ENCODE measurements at places on chromosomes 4 and X.

DNA sequence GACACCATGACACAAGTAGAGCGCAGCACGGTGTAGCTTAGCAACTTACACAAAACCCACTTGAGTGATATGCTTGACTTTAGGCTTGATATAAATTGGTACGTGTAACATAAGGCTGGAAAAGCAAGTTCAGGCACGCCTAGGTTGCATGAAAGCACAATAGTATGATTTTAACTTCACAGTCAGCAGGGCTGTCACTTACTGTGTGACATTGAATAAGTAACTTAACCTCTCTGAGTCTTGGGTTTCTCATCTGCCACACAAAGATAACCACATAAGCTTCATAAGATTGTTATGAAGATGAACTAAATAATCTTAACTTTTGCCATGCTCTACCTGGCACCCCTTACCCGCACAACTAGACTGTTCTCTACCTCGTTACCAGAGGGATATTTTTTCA, 9.5 kb downstream of the SRD5A3 start:
- DNase-seq: no peak

GRCh38 chrX:7139202-7140081, 8.1 kb upstream of the STS start:
- DNase-seq: no peak

- DNase-seq: no peak
Observed at GRCh38 chr4:124053872-124054538, 657.4 kb downstream of the SPRY1 start.

GRCh38 chrX:97234471-97235081, 350.9 kb downstream of the RPA4 start:
- no peak for DNase-seq

DNA sequence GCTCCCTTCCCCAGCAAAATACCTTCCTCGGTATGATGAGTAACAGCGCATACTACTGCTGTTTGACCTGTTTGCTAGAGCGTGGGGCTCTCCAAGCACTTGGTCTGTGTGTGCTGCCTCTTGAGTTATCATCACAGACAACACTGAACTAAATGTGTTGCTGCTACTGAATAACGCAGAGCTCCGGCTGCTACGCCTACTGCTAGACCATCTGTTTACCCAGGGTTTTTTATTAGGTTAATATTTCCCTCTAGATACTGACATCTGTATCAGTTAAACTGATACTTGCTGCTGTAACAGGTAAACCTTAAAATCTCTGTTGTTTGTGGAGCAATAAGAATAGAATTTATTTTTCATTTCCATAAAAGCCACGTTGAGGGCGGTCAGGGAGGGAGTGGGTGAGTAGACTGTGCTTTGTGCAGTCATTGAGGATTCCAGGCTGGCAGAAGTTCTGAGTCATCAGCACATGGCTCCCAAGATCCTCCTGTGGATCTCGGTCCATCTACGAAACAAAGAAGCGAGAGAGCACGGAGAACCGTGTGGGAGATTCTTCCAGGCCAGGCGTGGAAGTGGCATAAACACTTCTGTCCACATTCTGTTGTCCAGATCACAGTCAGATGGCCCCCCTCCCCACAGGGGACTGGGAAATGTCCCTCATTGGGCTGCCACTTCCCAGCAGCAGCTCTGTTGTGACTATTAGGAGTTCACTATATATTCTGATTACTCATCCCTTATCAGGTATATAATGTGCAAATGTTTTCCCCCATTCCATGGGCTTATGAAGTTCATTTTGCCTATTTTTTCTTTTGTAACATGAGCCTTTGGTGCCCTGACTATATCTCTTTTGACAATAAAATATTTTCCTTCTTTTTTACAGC, 14.1 kb downstream of the GRK4 start:
- no peak for DNase-seq

DNA sequence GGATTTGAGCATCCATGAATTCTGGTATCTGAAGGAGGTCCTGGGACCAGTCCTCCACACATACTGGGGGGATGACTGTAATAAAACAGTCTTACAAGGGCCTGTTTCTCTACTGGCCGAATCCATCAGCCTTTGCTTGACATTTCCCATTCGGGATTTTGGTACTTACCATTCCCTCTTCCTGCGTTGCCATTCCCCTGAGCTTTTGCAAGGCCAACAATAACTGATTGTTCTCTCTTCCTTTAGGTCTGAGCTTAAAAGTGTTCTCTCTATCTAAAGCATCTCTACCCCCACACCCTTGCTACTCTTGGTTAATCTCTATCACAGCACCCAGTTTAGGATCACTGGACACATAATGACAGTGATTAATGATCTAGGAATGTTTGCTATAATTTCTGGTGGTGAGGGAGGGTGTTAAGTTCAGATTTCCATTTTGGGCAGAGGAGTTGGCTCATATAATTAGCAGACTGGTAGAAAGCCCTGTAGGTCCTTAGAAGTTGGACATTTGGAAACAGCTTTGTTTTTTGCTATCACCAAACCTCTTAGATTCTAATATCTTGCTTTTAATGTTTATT, 29.4 kb downstream of the TMA16 start:
- no peak for DNase-seq

- DNase-seq: no peak
Observed at GRCh38 chr4:145213245-145213644, 32.9 kb upstream of the OTUD4 start.

- DNase-seq: no peak
Observed at GRCh38 chr4:26255989-26256388, 64.8 kb upstream of the RBPJ start.

DNA sequence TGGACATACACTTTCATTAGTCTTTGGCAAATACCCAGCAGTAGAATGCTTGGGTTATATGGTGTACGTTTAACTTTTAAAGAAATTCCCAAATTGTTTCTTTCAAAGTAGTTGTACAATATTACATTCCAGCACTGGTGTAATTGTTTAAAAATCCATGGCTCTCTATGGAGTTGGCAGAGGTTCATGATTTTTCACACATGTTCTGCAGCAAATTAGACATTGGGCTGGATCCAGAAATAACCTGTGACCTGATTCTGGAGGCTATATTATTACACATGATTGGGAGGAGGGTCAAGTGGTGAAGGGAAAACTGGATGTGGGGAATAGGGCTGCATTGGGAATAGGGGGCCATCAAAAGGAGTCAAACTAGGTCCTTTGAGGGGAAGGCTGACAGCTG, 41.9 kb downstream of the MAMLD1 start:
- DNase-seq: no peak

GRCh38 chr4:53861856-53862610, 202.4 kb downstream of the CHIC2 start:
- no peak for DNase-seq

DNA sequence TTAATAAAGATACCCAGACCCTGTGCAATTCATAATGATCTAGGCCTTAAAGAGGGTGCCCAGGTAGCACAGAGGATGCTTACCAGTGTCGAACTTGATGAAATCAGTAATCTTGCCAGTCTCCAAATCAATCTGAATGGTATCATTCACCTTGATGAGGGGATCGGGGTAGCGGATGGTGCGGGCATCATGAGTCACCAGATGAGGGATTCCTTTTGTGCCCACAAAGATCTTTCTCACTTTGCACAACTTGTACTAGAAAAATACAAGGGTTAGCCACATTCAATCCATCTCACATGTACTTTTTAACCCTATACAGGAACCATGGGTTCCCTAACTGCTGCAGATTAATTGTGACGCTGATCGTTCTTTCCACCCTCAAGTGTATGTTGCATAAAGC, 3.3 kb downstream of the RPS4X start:
- DNase-seq: no peak

- no peak for DNase-seq
Observed at GRCh38 chr4:21592970-21593670, 355.5 kb downstream of the KCNIP4 start.

DNA sequence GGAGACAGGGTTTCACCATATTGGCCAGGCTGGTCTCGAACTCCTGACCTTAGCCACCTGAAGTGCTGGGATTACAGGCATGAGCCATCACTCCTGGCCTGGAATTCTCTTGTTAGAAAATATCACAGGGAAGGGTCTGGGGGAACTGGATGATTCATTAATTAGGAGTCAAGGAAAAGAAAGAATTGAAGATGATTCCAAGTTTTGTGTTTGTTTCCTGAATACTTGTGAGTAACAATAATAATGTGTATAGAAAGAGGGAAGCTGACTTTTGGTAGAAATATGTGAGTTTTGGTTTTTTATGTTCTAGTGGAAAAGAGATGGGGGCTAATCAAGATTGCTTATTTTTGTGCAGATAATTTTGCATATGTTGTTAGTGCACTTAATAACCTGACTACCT, 77.3 kb upstream of the CLNK start:
- no peak for DNase-seq

DNA sequence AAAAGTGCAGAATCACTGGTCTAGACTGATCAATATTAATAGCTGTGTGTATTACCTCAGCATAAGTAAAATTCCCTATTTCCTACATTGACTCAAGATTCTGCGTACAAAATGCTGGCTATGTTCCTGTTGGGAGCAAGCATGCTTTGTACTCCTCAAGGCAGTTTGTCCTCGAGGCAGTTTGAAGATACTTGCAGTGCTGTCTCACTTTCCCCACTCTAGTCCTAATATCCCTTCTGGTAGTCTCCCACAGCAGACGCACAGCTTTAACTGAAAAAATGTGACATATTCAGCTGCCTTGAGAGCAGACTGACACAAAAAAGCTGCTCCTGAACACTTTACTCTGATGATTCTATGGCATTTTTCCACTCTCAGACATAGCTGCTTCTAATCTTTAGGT, 12.9 kb upstream of the MAGEA10 start:
- no peak for DNase-seq

GRCh38 chr4:124262211-124263179, 450.0 kb downstream of the ANKRD50 start:
- DNase-seq: peak; percentile 71

GRCh38 chrX:150935467-150935866, 37.0 kb upstream of the CD99L2 start:
- peak; percentile 55 for DNase-seq

- no peak for DNase-seq
Observed at GRCh38 chrX:79130857-79131256, 13.6 kb upstream of the GPR174 start.

DNA sequence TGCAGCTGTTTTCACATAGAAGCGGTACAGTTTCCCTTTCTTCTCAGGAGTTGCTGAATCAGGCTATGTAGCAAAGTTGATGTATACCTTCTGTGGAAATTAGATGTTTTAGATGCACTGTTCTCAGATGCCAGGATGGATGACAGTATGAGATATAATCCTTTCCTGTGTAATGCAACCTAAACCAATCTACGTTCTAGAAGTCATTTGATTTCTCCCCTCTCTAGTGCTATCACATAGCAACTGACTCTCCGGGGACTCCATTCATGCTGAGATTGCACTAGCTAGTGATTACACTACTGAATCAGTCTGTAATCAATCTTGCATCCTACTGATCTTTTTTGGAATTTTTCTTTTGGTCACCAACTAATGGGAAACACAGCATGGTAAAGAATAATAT, 1881.7 kb downstream of the PCDH7 start:
- DNase-seq: no peak

DNA sequence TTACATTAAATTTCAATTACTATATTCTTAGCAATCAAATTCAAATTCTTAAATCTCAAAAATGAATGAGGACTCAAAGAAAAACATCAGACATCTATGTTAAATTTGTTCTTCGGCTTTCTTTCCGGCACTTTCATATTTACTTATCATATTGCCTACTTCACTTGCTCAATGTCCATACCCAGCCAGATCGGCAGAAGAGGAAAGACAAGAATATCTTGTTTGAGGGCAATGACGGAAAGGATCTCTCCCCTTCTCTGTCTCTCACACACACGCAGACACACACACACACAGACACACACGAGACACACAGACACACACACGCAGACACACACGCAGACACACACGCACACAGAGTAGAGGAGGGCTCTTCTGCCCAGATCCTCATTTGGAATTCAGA, 13.2 kb upstream of the IRF2 start:
- no peak for DNase-seq

- no peak for DNase-seq
Observed at GRCh38 chr4:35167385-35167784, 1076.9 kb downstream of the ARAP2 start.

DNA sequence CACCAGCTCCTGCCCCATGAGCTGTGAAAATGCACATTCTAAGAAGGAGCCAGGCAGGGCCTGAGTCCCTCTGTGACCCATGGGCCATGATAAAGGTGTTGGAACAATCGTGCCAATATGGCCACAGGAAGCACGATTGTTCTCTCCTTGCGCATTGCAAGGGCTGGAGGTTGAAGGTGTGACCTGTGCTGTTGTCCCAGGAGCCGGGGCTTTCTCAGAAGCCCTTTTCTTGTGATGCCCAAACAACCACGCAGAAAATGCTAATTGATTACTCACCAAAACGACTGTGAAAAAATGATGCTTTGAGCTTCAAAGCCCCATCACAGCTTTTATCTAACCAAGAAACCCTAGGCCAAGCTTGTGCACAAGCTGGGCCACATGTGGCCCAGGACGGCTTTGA, 33.8 kb downstream of the USP11 start:
- no peak for DNase-seq

DNA sequence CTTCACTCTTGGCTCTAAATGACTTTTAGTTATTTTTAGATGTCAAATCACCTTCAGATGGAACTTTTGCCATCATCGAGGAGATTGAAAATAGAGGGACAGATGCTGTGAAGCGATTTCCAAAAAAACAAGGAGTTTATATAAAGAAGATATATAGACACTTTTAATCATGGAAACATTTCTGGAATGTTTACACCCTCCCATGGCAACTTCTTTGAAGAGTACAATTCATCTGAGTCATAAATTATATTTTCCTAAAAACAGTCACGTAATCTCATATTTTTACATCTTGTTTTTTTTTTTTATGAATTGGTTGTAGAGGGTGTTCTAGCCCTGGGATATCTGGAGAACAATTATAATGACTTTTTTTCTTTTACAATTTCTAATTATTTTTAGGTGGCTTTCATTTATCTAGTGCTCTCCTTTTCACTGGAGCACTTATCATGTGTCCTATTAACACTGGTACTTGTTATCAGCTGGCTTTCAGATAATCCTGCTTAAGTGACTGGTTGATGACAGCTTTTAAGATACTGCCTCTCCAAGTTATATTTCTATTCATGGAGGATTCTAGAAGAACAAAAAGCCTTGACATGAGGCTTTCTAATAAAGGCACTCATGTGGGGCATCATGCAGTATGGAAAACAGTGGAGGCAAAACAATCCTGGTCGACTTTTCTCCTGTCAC, 24.9 kb downstream of the PCDH7 start:
- DNase-seq: no peak

- DNase-seq: no peak
Observed at GRCh38 chr4:38164346-38164745, 204.1 kb downstream of the PTTG2 start.

- no peak for DNase-seq
Observed at GRCh38 chrX:82141942-82142341, 940.0 kb downstream of the SH3BGRL start.

DNA sequence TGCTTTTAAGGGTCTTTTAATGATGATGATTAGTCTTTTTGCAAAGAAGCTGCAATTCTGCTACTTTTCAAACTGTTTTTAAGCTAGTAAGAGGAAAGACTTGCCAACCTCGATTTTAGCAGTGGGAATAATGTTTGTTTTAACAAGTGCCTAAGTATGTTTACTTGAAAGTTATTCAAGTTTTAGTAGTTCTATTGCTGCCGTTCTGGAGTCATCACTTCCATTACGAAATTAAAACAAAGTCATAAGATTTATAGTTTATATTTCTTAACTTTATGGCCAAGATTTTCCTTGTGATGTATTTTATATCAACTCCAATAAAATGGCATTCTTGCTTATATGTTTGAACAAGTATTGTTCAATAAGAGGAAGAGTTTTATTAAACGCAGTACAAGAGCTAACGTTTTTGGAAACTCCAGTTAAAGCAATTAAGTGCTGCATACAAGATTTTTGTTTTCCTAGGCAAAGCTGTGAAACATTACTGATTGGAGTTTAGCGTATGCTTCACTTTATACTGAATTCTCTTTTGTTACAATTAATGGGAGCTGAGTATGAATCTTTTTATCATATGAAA, 211.3 kb downstream of the TENM3 start:
- no peak for DNase-seq
